ENCODE measurements at places on chromosomes 2 and 18.

GRCh38 chr2:9264301-9264700 is 57.7 kb downstream of the ASAP2 start:
- no peak for DNase-seq

DNA sequence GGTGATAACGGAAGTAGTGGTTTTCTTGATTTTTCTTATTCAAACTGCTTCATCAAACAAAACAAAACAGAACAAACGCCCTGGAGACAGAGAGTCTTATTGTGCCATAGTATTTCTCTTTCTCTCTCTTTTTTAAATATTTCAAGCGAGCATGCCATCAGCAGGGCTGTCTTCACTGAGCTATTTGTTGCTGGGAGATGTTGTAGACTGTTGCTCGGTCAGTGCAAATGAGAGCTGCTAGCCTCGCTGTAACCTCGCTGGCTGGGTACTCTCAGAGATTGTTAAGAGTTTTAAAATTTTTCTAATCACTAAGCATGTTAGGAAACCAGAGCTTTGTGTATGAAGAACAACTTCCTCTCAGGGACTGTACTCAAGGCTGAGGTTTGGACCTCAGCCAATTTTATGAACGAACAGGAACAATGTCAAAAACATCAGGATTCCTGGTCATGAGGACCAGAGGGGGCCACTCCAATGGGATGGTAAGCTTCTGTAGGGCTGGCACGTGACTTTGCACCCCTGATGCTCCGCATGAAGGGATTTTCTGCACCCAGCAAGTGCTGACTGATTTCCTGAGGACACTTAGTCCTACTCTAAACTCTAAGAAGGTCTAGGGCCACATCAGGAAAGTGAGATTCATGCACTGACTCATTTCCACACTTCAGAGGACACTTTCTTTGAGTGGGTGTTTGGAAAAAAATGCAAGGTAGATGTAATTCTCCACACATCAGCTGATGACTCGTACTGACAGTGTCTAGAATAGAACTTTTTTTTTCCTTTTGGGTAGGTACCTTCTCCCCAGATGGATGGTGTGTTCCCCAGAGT is 59.8 kb upstream of the IL1R1 start:
- peak; percentile 32 for DNase-seq

GRCh38 chr2:64062840-64063239 is 43.6 kb upstream of the VPS54 start:
- DNase-seq = no peak

DNA sequence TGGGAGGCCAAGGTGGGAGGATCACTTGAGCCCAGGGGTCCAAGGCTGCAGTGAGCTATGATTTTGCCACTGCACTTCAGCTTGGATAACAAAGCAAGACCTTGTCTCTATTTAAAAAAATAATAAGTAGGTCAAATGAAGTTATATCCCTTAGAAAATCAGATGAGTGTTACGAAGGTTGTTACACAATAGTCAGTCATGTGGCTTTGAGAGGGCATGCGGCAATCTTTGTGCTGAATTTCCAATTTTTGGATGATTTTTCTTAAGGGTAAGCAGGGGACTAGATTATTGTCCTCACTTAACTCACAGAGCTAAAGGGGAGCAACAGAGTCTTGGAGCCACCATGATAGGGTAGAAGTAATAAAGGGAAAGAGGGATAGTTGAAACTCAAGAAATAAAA is 71.8 kb downstream of the B3GNT2 start:
- DNase-seq = no peak

DNA sequence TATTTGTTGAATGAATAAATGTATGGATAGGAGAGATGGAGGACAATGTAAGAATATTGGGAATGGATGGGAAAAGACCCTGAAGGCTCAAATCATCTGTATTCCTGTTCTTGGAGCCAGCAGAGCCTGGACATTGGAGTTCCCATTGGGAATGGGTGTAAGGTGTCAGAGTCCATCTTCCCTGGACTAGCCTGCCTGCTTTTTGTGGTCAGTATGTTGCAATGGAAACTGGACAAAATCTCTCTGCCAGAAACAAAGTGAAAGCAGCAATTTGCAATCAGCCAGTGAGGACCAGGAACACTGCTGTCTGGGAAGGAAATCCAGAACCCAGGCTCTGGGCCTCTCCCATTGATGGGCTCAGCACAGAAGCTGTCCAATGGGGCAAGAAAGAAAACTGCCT is 83.5 kb upstream of the SKOR2 start:
- DNase-seq = no peak

DNA sequence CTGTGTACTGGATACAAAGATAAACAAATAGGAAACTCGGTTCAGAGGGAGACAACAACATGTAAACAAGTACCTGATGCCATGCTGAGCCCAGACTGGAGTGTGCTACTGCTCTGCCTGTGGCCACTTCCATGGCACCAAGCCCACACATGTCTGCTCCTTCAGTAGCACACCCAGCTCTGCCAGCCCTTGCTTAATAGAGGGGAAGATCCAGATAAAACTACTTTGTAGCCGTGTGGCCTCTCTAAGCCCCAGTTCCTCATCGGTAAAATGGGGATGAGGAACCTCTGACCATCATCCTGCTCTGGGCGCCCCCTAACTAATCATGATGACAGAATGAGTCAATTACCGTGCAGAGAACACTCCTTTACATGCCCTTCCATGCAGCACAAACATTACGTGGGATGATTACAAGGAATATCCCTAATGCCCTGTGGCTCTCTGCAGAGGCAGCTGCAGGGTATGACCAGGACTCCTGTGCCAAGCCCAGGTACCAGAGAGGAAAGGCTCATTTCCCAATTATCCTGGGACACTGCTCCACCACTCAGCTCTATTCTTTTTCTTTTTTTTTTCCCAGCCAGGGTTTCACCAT is 34.9 kb downstream of the DNMT3A start:
- DNase-seq = no peak

DNA sequence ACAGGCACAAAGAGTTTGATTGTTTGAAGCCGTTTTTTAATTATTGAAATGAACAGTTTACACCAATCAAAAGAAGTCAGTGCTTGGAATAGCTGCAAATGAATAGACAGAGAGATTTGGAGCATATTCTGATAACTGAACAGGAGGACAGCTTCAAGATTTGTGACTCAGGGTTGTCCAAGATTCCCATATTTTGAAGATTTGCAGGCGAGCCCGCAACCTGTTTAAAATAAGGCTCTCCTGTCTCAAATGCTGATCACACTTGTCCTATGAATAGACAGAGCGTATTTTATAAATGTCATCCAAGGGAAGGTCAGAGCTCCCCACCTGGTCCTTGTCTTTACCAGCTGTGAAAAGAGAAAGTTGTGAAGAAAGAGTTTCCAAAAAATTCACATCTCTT is 198.7 kb downstream of the RNF144A start:
- no peak for DNase-seq

DNA sequence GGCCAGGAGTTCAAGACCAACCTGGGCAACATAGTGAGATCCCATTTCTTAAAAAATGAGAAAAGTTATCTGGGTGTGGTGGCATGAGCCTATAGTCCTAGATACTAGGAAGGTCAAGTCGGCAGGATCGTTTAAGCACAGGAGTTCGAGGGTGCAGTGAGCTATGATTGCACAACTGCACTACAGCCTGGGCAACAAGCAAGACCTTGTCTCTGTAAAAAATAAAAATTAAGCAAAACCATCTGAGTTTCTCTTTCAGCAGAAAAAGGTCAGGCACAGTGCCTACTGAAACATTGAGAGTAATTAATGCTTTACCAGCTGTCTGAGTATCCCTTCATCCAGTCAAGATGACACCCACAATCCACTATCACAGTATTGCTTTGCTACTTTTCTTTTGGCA is 258.3 kb downstream of the MBD5 start:
- DNase-seq = no peak

DNA sequence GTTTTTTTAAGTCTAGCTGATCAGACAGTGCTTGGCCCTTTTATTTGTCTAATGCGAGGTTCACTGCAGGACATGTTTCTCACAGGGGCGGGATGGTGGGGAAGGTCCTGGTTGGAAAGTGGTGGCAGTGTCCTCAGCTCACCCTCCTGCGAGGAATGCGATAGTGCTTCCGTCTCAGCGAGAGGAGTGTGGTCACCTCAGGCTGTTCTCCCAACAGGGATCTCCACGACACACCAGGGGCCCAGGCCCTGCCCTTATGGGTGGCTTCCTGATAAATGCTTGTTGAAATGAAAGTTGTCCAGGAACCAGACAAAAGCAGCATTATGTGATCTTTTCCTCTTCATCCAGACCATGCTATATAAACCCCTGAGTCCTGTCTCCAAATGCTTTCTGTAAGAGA is 70.1 kb downstream of the BOLA3 start:
- DNase-seq = no peak

- no peak for DNase-seq
Measured at GRCh38 chr2:99753505-99753904, 263.7 kb upstream of the REV1 start.

DNA sequence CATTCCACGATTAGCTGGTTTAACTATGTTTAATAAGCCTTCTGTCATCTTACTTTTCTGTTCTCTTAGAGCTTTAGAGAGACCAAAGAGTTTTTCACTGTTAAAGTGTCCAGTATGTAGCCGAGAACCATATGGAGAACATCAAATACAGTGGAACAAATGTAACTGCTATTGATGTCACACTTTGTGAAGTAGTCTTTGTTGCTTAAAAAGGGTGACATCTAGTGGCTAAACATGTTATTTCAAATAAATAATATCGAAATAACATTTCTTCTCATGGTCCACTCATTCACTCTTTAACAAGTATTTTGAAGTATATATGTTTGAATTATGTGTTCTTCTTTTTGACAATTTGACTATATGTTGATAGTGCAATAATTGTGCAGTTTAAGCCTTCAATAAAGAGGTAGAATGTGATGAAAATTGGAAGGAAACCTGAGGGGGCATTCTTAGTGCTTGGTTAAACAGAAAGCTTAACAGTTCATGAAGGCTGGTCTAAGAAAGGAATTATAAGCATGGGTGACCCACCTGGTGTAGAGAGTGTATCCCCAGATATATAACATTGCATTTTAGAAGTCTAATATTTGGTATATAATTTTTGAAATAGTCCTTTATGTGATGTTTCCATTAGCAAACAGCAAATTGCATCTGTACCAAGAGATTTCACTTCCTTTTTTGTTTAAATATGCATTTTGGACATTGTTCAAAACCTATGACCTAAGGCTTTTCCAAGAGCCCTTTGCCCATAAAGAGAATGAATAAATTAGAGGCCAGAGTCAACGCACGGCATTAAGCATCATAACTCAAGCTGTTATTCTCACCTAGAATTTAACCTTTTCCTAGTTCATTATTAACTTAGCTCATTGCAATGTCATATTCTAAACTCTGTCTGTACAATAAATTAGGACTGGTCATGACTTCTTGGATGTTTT is 112.1 kb downstream of the KYNU start:
- DNase-seq = no peak

DNA sequence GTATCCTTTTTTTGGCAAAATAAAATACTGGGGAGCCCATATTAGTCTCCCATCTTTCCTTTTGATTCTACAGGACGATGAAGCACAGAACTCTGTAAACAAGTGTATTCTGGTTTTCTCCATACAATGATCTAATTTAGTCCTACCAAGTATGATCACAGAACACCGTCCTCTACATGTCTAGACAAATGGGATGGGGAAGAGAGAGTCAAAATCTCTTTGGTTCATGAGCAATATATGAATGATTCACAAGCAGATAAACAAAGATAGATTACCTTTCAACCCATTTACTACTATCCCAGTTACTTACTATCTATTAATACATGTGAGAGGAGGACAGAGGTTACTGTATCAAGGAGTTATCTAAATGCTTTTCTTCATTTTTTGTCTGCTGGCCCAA is 352.4 kb upstream of the ACVR2A start:
- DNase-seq = no peak

DNA sequence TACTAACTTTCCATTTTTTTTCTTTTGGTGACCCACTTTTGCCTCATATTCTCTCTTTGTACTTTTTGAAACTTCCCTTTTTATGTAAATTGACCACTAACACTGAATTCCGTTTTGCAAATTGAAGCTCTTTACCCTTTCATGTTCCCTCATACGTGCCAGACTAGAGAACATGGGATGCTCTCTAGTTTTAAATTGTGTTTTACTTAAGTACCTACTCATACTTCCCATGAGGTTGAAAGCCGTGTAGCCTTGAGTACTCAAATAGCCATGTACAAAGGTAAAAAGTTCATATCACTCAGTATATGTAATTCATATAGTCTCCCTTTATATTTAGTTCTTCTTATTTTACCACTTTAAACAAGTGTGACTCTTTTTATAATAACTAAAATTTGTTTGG is 119.7 kb downstream of the PIK3C3 start:
- no peak for DNase-seq

- DNase-seq = no peak
Measured at GRCh38 chr18:51458861-51459260, 261.4 kb upstream of the MEX3C start.

Measured in stimulated activated CD8-positive, alpha-beta memory T cell treated with anti-CD3 and anti-CD28 coated beads, Interleukin-2, amount 100 ng/mL, for 48 hours (primary cell).